ENCODE measurements at places on chromosomes 2 and 18.

DNA sequence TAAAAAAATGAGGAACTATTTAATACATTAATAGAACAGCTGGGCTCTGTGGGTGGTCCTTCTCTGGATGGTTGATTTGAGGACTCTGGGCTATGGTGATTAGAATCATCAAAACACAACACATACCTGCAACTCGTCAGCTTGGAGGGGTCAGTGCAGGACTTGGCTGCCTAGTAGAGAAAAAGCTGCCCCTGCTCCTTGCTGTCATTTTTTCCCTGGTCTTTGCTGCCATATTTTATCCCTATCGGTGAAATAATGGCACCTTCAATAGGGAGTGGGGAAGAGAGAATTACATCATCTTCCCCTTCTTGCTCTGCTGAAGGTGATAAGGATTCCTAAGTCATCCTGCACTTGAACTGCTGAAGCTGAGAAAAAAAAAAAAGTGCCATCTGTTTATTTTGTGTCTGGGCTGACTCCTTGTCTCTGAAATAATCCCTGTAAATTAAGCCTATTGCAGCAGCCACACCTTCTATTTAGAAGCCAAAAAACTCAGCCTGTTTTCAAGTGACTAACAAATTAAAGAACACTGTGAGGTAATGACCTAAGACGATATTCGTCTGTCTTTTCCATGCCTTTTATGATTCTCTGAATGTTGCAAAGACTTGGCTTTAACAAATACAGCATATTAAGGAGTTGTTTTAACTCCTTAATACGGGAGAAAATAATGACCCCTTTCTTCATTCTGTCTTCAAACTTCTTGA, 89.3 kb downstream of the ACVR1 start:
- no peak for DNase-seq

GRCh38 chr18:78069784-78070664, 820.4 kb downstream of the GALR1 start:
- DNase-seq = peak; percentile 62

DNA sequence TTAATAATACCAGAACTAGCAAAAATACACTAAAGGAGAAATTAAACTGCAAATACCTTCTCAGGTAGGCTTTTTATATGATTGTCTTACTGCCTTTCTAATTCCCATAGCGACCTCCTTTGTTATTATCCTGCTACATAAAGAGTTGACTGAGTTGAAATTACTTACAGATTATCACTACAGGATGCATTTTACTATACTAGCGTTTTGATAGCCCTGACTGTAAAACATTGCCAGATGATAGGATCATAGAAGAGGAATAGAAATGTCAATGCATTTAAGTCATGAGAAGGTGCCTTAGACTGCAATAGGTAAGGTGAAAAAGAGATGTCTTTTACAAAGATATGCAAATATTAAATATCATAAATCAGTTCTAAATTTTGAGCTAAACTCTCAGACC, 639.7 kb downstream of the NRXN1 start:
- DNase-seq = no peak

DNA sequence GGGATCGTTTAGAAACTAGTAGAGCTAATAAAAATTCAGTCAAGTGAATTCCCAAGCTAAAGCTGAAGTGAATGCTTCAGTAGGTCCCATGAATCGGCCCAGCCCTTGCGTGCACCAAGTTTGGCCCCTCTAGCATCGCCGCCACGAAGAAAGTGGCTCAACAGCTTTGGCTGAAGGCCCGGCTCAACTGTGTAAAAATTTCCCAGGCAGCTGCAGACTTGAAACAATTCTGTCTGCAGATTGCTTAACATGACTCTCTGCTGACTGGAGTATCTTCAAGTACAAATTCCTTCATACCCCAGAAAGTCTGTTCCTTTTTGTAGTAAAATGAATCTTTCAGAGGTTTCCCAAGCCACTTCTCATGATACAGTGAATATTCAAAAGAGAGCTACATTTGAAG, 32.7 kb downstream of the ALMS1 start:
- peak; percentile 95 for DNase-seq

GRCh38 chr18:37578886-37579513, 13.4 kb upstream of the CELF4 start:
- DNase-seq = peak; percentile 28

GRCh38 chr2:63865159-63865799, 23.6 kb downstream of the UGP2 start:
- no peak for DNase-seq

DNA sequence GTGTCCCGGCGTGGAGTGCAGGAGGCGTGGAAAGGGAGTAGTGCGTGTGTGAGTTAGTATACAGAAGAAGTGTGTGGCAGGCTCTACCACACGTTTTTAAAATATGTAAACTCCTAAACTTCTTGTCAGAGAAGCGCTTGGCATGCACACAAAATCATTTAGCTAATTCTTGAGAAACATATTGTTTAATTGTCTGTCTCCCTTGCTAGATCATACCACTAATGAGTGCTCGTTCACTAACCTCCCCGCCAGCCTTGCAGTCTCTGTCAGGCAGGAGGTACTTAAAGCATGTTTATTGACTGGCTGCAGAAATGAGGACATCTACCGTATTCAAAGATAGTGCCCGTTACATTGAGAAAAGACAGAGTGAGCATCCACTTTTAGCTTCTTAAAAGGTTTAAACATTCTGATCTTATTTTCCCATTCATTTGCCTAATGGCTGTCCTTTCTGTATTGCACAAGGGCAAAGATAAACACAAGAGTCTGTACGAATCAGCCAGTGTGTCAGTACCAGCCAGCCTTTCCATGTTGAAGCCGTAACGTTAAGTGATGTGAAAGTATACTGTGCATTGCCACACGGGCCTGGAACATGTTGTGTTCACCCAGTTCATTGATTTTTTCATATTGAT, 41.4 kb downstream of the TRAPPC12 start:
- DNase-seq = no peak

DNA sequence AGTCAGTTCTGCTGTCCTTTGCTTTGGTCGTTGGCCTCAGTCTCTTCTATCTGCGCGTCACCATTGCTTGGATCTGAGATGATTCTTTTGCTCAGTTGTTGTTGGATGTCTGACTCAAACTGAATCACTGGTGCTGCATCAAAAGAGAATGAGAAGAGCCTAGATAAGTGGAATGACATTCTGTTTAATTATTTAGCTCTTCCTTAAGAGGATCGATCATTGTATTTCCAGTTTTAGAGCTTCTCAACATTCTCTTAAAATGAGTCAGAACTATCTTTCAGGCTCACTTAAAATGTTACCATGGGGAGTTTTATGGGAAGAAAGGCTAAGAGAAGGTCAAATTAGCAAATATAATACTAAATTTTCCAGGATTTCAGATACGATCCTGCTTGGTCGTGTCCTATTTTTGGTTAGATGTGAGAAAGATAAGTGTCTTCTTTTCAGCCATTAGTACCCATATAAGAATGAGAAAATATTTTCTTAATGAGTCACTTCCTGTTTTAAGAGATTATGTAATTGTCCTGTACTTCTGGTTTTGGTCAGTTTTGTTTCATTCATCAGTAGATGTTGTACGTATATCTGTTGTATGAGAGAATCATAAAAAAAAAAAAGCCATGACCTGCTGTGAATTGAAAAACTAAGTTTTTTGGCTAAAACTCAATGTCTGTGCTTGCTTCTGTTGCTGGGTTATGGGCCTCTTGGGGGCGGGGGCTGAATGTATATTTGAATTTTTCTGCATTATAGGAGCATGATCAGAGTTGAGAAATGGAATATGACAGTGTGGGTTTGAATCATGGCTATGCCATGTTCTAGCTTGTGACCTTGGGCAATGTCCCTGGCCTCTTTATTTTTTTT, 31.6 kb upstream of the CASP10 start:
- no peak for DNase-seq

DNA sequence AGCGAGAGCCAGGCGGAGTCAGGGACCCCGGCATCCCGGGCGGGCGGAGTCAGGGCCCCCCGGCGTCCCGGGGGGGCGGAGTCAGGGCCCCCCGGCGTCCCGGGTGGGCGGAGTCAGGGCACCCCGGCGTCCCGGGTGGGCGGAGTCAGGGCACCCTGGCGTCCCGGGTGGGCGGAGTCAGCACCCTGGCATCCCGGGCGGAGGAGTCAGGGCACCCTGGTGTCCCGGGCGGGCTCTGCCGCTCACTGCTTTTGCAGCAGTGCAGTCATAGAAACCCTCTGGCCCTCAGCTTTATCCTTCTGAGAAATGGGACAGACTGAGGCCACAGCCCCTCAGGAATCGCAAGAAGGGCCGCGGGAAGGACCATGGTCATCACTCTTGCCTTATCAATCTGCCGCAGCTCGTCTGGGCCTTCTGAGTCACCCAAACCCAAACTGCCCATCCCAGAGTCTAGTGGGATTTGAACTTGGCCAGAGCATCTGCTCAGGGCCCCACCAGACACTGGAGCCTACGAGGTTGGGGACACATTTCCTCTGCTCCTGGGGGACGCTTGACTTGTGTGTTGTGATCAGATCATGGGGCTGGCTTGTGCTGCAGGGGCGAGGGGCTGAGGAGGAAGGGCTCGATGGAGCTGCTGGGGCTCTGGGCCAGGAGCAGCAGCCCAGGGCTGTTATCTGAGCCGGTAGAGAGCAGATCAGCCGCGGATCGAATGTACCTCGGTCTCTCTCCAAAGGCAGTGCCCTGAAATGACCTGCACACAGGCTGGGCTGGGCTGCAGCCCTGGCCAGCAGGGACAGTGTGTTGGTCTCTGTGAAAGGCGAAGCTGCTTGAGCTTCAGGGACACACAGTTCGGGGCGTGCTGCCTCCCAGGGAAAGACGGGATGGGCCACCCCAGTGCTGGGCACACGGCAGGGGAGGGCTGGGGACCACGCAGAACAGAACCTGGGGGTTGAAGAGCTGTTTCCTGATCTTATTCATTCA, 290.1 kb upstream of the HDAC4 start:
- no peak for DNase-seq

DNA sequence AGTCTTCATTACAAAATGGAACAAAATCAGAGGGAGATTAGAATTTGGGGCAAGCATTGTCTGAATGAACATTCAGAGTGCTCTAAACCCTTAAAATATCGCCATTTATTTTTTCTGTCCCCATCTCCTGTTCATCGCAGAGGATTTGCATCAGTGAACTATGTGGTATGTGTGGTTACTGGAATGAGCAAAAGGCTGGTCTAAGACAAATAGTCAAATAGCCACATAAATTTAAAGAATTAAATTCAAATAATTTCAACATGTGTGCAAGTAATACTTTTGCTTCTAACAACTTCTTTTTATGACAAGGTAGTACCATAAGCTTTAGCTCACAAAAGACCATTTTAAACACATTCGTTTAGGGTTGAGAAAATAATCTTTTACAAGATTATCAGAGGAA, 82.6 kb upstream of the ST8SIA3 start:
- no peak for DNase-seq

- no peak for DNase-seq
These were observed 1312.3 kb upstream of the PIK3C3 start for GRCh38 chr18:40642692-40643229.

- DNase-seq = no peak
These were observed 41.3 kb downstream of the PDCL3 start for GRCh38 chr2:100603948-100604633.

GRCh38 chr2:197210430-197210829, 100.2 kb downstream of the ANKRD44 start:
- no peak for DNase-seq

DNA sequence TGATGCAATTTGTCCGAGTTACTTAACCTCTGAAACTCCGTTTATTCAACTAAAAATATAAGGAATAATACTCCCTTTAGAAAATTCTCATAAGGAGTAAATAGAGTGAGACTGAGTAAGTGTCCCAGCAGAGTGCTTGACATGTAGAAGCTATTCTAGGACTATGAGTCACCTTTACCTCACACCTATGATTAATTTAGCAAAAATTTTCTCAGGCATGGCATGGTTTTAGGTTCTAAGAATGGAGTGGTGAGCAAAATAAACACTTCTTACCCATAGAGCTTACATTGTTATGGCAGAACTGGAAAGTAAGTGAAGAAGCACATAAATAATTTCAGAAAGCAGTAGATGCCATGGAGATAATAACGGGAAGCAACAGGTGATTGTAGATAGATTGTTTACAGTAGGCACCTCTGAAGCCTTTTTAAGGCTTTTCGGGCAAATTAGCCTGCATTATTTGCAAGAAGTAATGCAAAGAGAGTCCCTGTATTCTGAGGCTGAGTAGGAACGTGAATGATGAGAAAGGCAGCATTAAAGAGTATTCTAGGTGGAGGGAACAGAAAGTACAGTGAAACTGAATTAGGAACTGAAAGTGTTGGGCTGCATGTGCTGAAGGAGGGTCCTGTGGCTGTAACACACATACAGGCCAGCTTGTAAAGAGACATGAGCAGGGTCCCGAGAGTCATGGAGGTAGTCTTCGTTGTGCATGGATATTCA, 209.2 kb downstream of the ZNF407 start:
- DNase-seq = peak; percentile 22

DNA sequence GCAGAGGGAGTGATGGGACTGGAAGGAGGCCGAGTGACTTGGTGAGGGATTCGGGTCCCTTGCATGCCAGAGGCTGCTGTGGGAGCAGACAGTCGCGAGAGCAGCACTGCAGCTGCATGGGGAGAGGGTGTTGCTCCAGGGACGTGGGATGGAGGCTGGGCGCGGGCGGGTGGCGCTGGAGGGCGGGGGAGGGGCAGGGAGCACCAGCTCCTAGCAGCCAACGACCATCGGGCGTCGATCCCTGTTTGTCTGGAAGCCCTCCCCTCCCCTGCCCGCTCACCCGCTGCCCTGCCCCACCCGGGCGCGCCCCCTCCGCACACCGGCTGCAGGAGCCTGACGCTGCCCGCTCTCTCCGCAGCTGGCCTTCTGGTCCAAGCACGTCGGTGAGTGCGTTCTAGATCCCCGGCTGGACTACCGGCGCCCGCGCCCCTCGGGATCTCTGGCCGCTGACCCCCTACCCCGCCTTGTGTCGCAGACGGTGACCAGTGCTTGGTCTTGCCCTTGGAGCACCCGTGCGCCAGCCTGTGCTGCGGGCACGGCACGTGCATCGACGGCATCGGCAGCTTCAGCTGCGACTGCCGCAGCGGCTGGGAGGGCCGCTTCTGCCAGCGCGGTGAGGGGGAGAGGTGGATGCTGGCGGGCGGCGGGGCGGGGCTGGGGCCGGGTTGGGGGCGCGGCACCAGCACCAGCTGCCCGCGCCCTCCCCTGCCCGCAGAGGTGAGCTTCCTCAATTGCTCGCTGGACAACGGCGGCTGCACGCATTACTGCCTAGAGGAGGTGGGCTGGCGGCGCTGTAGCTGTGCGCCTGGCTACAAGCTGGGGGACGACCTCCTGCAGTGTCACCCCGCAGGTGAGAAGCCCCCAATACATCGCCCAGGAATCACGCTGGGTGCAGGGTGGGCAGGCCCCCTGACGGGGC, 4.6 kb downstream of the PROC start:
- no peak for DNase-seq

DNA sequence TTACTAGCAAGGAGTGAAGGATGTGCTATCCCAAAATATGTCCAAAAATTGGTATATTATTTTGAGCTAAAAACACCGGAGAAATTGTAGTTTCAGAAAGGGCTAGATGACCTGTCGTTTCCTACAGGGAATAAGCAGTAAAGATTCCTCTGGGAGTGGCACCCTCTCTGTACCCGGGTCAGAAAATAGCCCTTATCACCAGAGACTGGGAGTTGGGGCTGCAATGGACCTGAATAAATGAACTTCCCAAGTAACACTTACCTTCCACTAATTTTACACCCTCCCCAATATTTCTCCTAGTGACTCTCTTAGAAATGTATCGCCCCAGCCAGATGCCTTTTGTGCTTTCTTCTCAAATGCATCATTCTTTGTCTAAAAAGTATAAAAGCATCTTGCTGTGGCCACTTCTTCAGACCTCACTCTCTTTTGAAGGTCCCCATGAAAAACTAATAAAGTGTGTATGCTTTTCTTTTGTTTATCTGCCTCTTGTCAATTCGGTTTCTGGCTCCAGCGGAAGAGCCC, 734 bp upstream of the RMC1 start:
- no peak for DNase-seq

GRCh38 chr18:32879497-32879896, 106.7 kb upstream of the KLHL14 start:
- no peak for DNase-seq

GRCh38 chr2:191846515-191847476, at the start of gene CAVIN2:
Gene CAVIN2, minus strand, starts transcription at chr2:191847088. Its CDS starts 163 bp downstream, at chr2:191846925.
- DNase-seq = peak; percentile 89

All from umbilical cord (tissue), 2 donors.